NCI-H146 (cell line): ENCODE measurements at places on chromosomes 4 and X.

DNA sequence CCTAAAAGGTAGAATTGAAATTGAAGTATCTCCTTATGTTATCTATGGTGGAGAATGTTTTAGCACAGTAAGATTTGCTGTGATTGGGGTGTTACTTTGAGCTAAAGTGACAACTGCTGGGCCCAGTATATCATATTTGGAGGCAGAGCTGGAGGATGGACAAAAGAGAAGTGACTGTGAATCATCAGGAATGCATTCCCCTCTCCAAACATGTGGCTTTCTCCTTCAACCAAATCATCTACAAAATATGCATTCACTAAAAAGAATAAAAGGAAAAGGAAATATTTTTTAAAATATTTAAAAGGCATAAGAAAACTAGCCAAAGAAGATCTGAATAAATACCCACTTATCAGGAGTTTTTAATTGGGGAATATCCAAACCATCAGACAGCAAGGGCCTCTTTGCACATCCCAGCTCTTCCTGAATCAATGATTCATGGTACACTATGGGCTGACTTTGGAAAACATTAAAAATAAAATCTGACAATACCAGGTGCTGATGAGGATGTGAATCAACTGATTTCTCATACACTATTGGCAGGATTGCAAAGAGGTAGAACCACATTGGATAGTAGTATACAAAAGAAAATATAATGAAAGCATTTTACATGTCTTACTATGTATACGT, 671.7 kb upstream of the NR3C2 start:
- no peak for DNase-seq

GRCh38 chr4:54230484-54231418, 1.7 kb downstream of the PDGFRA start:
- no peak for DNase-seq

GRCh38 chr4:138897811-138898226, 117.8 kb upstream of the NOCT start:
- DNase-seq, result peak; percentile 73

DNA sequence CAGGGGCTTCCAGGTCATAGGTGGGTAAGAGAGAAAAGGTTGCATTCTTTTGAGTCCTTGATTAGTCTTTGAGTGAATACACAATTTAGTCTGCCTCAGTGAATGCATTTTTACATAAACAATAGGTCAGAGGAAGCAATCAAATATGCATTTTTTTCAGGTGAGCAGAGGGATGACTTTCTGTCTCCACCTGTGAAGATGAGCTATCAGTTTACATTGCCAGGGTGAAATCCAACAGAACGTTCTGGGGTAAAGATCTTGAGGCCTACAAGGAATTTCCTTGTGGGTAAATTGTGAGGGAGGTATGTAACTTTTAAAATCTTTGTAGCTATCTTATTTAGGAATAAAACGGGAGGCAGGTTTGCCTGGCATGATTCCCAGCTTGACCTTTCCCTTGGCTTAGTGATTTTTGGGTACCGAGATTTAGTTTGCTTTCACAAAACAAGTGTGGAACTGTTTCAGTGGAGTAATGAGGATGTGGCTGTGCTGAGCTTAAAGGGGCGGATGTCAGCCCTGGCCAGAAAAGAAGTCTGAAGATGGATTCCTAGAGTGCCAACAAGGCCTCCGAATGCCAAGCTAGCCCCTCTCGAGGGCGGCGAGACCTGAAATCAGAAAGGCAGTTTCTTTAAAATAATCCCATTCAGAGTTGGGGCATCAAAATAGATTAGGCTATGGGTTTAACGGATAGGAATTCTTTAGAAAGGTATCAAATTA, 29.5 kb downstream of the TMEM131L start:
- no peak for DNase-seq

DNA sequence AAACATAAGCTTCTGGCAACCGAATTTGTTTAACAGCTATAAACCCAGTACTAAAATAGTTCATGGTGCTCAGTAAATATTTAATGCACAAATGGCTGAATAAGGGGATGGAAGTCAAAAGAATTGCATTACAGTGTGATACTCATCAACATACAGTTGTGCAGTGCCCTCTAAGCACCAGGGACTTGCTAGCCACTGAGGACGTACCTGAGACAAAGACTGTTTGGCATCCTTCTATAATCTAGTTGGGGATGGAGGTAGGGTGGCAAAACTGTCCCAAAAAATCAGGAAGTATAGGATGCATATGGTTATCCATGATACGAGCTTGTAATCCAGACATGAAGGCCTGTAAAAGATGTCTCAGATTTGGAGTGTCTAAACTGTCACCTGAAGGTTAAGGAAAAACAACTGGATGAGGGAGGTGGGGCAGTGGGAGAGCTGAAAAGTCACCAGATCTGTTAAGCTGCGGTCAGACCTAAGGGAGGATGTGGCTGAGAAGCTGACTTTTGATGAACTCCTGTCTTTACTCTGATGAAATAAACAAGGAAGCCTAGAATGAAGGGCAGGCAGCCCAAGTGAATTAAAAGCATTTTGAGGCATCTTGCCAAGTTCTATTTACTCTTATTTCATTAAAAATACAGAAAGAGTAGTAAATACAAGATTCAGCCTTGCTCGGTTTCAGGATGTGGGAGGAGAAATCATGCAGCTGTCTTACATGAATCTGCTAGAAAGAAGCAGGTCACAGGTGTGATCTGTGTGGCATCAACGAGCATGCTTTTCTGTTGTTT, 12.0 kb upstream of the CD38 start:
- no peak for DNase-seq

DNA sequence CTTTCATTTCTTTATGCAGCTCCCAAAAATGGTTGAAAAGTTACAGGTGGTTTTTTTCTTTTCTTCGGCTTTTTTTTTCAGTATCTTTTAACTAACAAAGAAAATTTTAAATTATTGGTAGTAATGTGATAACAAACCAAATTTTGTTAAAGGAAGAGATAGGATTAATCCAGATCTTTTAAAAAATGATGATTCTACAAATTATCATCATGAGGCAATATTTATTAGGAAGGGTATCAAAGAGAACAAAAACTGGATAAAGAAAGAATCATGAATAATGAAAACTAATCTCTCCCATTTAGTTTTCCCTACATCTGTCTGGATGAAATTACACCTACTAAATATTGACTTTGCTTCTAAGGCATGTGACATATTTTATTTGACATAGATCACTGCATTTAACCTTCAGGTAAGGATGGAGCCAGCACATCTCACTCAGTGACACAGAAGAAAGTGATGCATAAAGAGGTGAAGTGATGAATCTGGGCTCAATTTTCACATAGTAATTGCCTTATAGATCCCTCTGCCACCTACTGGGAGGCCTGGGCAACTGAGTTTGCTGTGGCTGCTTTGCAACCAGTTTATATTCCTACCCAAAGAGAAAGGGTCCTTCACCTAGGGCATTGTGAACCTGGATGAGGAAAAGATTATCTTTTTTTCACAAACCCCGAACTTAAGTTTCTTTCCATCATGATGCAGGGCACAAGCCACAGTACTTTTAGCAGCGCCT, 155.6 kb downstream of the HNRNPD start:
- DNase-seq, result peak; percentile 7

- no peak for DNase-seq
Measured at GRCh38 chrX:40406330-40406859, 174.4 kb upstream of the ATP6AP2 start.
